ENCODE measurements at places on chromosomes 11 and 22.

- DNase-seq = no peak
Observed at GRCh38 chr11:99268886-99269285, 248.1 kb downstream of the CNTN5 start.

GRCh38 chr11:88398791-88399570, 61.4 kb upstream of the CTSC start:
- DNase-seq = no peak

DNA sequence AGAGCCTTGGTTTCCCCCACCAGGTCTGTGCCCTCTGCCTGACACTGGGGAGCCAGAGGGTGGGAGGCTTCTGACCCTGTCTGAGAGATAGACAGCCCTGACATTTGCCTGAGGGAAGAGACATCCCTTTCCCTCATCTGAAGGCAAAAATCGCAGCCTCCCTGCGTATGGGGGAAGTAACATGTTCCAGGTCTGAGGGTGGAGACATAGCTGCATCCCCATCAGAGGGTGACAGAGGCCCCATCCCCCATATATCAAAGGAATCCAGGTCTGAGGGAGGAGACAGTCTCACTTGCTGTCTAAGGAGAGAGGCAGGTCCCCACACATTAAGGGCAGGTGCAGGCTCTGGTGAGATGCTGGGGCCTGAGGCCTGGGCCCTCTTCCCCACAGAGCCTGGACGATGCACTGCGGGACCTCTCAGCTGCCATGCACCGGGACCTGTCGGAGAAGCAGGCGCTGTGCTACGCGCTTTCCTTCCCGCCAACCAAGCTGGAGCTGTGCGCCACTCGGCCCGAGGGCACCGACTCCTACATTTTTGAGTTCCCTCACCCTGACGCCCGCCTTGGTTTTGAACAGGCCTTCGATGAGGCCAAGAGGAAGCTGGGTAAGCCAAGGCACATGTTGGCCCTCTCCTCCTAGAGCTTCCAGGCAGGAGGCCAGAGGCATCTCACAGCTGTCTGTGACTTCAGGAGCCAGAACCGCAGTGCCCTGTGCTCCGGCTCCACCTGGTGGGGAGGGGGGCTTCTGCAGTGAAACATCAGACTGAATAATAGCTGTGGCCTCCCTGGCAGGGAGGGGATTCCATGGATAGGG, 16.1 kb upstream of the RELT start:
- peak; percentile 51 for DNase-seq

- DNase-seq = no peak
Observed at GRCh38 chr22:40637183-40638150, 948 bp upstream of the MRTFA start.

DNA sequence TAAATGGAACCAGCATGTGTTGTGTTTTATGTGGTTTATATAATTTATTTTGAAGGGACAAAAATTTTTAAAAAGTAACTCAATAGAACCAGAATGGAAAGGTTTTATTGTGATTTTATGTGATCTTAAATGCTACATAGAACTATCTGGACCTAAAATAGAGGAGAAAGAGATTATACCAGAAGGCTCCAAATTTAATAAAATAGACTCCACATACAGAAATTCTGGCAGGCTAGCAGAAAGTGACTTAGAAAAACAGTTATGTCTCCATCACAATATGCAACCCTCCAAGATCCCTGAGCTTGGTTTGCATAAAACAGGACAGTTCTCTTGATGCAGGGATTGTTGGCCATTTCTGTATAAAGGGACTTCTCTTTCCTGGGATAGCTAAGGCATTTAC, 107.9 kb downstream of the BBOX1 start:
- no peak for DNase-seq

- DNase-seq = no peak
Observed at GRCh38 chr11:123265951-123266350, 70.9 kb upstream of the CLMP start.

- no peak for DNase-seq
Observed at GRCh38 chr11:29171360-29171950, 845.4 kb downstream of the KCNA4 start.

DNA sequence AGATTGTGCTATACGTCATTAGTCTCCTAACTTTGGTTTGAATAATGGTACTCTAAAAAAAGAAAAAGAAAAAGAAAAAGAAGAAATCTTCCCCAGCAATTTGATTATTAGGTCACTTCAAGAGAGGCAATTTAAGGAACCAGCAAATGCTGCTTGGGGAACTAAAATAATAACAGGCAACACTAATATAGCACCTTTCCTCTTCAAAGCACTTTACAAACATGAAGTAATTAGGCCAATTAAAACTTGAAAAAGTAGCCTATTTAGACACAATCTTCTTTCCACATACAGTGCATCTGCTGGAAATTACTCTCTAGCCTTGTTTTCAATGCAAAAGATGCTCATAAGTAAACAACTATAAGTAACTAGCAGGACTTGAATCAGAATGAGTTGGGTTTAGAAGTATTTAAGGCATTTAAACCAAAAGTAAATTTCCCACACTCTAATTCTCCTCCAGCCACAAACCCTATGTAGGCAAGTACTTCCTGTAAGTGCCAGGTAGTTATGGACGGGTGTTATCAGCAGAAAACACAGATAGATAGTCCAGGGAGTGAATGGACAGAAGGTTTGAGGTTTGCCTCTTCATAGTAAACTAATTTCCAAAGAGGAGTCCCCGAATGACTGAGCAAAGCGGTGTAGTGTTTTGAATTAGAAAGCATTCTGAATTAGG, 44.5 kb downstream of the LRRC4C start:
- DNase-seq = no peak

GRCh38 chr22:36930041-36930935, 16.9 kb downstream of the CSF2RB start:
- DNase-seq = no peak

- peak; percentile 92 for DNase-seq
Observed at GRCh38 chr22:30386960-30387827, at the start of gene RNF215. TSS of gene RNF215 (minus strand) at chr22:30387411. CDS start at chr22:30387313, 98 bp downstream.

DNA sequence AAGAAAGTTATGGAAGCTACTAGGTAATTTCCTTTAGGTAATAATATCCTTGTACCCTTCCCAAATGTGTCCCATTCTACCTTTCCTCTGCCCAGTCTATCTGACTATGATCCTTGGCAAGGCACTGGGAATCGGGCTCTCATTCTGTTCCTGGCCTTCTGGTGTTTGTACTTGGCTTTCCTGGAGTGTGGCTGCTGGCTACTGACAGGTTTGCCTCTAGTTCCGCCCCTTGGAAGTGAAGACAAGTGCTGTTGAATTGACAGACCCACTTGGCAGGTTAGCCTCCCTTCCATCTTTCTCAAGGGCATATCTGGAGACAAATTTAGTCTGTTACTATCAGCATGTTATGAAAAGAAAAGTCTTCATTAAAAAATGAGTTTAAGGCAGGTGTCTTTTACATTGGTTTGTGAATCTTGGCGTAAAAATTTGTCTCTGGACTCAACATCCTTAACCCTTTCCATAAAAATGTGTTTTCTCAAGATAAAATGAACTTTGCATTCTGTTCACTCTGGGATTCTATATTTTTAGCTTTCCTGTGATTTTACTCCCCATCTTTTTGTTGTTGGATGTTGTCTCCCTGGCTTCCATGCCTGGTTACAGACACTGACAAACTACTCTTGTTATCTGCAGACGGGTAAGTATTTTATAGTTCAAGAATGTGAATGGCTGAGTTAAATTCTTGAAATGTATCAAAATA, 287.4 kb upstream of the PDGFD start:
- DNase-seq = no peak

- DNase-seq = no peak
Observed at GRCh38 chr11:20289732-20290131, 73.8 kb upstream of the HTATIP2 start.
